ENCODE measurements at places on chromosomes 2 and 18.

DNA sequence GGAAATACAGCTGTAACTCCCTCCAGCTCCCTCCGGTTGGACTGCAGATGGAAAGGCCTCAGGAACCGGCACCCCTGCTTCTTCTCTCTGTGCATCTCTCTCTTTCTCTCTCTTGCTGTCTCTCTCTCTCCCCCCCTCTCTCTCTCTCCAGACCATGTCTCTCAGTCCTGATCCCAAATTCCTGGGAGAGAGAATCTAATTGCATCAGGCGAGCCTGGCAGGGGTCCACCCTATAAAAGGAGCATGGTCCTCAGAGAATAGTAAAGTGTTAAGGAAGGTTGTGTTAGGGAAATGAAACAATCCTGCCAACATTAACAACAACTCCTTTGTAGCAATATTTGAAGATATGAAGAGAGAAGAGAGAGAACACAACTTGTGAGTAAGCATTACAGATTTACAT lies 36.7 kb downstream of the VIT start:
- DNase-seq = no peak

- DNase-seq = no peak
Observed at GRCh38 chr2:148244593-148245292, 223.9 kb downstream of the MBD5 start.

DNA sequence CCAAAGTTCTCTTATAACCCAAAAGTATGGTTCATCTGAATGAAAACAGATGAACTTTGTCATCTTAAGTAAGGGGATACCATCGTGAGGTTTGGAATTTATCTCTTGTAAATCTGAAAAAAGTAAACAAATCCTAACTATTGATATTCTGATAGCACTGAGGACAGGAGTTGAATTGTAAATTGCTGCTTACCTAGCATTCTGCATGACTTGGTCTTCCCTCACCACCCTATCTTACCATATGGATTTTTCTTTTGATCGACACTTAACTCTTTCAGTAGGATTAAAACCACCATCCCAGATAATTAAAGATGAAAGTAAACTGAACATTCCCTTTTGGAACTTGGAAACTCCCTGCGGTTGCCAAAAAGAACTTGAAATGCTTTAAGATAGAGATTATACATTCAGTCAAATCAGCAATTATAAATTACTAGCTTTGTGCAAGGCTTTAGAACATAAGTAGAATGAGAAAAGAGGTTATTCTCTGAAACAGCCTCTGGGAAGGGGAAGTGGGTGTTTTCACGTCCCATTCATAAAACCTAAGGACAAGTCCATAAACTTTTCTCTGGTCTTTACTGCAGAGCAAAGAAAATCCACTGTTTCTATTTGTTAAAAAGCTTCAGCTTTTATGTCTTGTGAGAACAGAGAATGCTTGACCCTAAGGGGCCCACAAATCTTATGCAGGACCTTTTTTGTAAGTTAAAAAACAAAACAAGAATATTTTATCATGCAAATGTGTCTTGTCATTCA lies 49.7 kb upstream of the ZNF397 start:
- DNase-seq = no peak

- DNase-seq = no peak
Observed at GRCh38 chr2:31957354-31958139, 53.3 kb downstream of the MEMO1 start.

GRCh38 chr2:80323610-80324009 lies 19.1 kb upstream of the LRRTM1 start:
- no peak for DNase-seq
